Activated naive CD4-positive, alpha-beta T cell treated with anti-CD3 and anti-CD28 coated beads, Interleukin-2, amount 50 U/mL, for 72 hours (primary cell): ENCODE measurements at places on chromosomes 12 and 14.

- DNase-seq: no peak
Measured at GRCh38 chr12:64672925-64673409, 62.7 kb downstream of the RASSF3 start.

GRCh38 chr12:75765170-75766059, 254.0 kb upstream of the KRR1 start:
- no peak for DNase-seq

DNA sequence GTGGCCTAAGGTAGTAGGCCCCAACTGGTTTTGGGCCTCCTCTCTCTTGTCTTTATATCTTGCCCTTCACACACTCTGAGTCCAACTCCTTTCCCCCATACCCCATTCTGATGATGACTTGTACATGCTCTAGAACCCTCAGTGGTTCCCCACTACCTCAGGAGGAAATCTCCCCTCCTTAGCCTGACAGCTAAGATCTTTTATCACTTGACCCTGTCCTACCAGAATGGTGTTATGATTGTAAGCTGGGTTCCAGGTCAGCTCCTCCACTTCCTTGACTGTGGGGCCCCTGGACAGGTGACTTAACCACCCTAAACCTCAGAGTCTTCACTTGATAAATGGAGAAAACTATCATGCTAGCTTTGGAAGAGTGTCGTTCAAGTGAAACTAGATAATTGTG, 9.4 kb upstream of the MYL2 start:
- no peak for DNase-seq

DNA sequence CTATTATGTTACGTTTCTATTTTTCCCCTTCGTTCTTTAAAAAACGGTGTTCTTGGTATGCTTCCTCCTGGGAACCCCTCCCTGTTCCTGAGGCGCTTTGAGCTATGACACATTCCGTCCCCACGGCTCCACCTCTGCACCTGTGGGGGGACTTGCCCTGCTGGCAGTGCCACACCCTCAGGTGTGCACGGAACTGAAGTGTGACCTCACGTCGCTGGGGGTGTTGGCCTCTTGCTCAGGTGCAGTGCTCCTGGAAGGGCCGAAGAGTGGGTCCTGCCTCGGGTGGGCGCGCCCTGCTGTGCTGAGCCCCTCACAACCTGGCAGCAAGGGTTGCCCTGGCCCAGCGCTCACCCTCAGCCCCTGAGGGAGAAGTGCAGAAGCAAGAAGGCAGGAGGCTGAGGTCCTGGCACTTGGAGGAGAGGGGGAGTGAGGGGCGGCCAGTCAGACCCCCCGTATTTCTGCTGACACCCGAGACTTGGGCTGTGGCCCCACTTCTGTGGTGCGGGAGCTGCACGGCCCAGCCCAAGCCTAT, 4.9 kb downstream of the AMN start:
- no peak for DNase-seq
